Activated CD4-positive, alpha-beta T cell treated with anti-CD3 and anti-CD28 coated beads for 48 hours (primary cell): ENCODE measurements at places on chromosomes 16 and 17.
A peak's percentile ranks its signal among the peaks of the same experiment; 100 is the strongest.

- no peak for DNase-seq
Observed at GRCh38 chr17:61491981-61492380, 39.8 kb downstream of the TBX4 start.

- no peak for DNase-seq
Observed at GRCh38 chr17:2878751-2879254, 82.6 kb downstream of the RAP1GAP2 start.

- no peak for DNase-seq
Observed at GRCh38 chr17:15663176-15663575, 20.9 kb downstream of the TRIM16 start.

DNA sequence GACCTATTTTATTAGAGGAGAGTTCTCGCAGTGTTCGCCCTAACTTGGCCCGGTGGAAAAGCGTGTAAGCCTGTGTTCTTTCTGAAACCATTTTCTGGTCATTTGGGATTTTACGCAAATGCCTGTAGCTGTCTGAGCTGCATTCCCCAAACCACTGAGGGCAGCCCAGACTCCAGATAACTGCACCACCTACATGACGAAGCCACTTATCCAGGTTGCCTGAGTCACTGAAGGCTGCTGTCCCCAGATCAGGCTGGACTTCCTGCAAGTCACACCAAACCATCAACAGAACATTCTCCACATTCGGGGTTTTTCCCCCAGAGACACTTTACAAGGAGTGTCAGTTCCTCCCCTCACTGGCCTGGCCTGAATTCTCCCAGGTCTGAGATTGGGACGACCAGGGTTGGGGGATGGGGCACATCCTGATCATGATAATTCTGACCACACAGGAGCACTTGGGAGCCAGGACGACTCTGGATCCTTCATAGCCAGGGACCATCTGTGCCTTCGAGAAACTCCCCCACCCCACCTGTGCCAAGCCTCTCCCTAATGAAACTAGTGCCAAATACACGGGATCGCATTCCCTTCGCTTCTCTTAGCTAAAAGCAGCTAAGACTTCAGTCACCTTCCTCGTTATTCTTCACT, 2.3 kb downstream of the RPRML start:
- DNase-seq, result no peak

- peak; percentile 45 for DNase-seq
Observed at GRCh38 chr17:21125862-21126261, 902 bp upstream of the DHRS7B start.

GRCh38 chr16:82181461-82182185, 11.6 kb upstream of the MPHOSPH6 start:
- DNase-seq, result no peak

DNA sequence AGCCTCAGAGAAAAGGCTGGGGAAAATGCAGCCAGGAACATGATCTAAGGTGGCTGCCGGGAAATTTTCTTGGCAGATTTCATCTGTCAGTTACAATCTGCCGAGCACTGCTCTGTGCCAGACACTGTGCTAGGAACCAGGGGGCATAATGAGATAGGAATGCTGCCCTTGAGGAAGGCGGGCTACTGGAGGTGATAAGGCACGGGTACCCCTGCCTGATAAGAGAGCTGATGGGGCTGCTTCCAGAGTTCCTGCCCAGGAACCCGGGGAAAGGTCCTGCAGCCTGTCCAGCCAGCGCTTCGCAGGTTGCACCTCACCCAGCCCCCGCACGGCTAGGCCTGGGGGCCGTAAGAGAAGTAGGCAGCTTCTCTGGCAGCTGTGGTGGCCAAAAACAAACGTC, 3.1 kb downstream of the SCNN1G start:
- DNase-seq, result no peak

GRCh38 chr16:68232335-68232734, 3.6 kb downstream of the ESRP2 start:
- no peak for DNase-seq

- no peak for DNase-seq
Observed at GRCh38 chr16:30088237-30088831, 3.4 kb downstream of the TBX6 start.

DNA sequence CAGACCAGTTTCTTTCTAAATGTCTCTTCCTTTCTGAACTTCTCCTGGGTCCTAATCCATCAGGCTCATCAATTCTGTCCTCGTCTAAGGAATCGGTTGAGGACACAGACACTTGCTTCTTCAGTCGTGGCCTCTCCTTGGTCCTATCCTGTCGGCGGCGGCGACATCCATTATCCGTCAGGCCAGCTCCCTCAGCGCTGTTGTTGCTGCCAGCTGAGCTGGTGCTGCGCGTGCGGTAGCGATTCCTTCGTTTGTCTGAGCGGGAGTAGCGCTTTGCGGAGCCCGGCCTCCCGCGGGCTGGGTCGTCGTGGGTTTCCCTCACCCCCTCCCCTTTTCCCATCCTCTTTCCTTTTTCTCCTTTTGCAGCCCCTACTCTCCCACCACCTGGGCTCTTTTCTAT, 3.8 kb downstream of the SMG6 start:
- DNase-seq, result no peak

DNA sequence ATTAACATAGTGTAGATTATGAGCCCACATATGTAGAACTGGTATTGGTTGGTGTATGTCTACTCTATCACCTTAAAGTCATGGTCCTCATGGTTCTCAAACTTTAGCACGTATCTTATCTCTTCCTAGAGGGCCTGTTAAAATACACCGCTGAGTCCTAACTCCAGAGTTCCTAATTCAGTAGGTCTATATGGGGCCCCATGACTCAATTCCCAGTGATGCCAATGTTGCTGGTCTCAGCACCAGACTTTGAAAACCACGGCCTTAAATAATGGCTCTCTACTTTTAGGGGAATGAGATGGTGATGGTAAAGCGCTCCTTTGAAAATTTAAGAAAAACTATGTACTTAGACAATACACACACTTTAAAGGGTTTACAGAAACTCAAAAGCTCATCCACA, 36.6 kb downstream of the SMURF2 start:
- DNase-seq, result no peak

DNA sequence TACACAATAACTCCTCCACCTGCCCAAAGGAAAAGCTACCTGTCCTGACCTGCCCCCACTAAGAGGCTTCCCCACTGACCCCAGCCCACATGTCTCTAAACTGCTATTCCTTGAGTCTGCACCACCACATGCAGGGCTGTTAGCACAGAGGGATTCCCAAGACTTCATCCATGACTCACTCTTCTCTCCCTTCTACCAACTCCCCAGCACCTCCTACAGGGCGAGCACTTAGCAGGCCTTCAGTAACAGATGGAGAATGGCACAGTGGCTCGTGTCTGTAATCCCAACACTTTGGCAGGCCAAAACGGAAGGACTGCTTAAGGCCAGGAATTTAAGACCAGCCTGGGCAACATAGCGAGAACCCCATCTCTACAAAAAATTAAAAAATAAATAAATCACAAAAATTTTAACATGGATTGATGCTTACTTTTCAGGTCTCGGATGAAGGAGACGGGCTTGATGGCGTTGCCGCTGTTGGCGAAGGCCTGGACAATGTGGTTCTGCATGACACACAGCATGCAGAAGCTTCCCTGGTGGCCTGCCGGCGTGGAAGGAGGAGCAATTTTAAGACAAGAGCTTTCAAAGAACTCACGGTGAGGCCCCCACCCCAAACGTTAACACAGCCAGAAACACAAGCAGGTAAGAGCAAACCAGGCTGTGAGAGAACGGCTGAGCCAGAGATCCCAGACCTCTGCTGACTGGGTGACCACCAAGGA, 12.0 kb downstream of the USP36 start:
- peak; percentile 36 for DNase-seq

GRCh38 chr16:12532871-12533610, 270.6 kb downstream of the CPPED1 start:
- DNase-seq, result peak; percentile 55

DNA sequence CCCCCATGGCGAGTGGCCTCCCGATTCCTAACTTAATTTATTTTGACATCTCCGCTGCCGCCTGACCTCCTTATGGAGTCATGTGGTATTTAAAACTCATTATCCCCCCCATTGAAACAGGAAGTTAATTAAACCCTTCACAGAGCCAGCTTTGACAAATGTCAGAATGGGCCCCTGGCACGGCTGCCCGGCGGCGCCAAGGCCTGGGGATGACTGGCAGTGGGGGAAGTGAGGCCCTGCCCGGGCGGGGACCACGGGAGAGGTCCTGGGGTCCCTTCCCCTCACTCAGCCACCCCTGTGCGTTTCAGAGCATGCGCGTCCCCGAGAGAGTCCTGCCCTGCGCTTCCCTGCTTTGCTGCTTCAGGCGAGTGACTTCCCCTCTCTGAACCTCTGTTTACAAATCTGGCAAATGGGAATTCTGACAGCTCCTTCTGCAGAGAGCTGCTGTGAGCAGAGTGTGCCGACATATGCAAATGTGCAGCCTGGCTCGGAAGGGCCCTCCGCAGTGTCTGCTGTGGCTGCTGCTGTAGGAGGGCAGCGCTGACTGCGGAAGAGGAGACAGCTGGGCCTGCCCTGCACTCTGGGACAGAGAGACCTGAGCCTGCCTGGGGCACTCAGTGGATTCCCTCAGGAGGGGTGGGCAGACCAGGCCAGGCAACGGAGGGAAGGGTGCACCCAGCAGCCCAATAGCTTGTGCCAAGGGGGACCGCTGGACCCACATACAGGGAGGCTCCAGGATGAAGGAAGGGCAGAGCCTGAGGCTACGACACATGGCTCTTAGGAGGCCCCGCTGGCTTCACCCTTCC, 4.4 kb upstream of the ZFPM1 start:
- DNase-seq, result no peak

- DNase-seq, result no peak
Observed at GRCh38 chr16:85077039-85077438, 35.2 kb downstream of the CIBAR2 start.

DNA sequence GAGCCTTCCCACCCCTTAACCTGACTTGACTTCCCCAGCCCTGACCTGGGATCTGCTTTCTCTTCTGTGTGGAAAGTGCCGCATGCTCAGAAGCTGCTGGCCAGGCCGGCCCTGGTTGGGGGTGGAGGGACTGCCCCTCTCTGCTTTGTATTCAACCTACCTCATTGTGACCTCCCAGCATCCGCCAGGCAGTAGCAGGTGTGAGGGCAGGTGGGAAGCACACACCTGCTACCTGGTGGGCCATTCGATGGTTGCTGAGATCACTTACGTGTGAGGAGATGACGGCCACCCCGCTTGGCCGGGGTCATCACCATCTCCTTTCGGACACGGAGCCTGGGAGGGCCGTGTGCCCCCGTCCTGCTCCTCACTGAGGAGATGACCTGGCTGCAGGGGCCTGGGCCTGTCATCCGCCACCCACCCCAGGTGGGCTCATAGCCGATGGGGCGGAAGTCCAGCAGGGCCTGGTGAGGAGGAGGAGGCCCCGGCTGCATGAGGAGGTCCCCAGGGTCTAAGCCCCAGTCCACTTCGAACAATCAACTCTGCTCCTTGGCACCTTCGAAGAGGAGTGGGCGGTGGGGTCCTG, 7.1 kb downstream of the CPNE7 start:
- no peak for DNase-seq

DNA sequence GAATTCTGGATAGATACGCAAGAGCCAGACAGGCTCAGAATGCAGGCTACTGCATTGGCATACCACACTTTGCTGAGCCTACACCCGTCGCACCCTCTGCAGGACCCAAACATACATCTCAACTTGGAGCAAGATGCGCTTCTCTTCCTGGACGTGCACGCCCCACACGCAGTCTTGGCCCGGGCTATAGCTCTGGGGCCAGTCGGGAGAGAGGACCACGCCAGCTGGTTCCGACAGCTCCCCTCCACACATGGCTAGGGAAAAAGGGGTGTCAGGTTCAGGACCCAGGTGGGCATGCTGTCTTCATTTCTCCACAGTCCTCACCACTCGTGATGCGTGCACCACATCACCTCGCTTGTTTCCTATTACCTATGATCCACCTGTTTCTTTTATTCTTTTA, 15.1 kb upstream of the CDIPT start:
- DNase-seq, result no peak

DNA sequence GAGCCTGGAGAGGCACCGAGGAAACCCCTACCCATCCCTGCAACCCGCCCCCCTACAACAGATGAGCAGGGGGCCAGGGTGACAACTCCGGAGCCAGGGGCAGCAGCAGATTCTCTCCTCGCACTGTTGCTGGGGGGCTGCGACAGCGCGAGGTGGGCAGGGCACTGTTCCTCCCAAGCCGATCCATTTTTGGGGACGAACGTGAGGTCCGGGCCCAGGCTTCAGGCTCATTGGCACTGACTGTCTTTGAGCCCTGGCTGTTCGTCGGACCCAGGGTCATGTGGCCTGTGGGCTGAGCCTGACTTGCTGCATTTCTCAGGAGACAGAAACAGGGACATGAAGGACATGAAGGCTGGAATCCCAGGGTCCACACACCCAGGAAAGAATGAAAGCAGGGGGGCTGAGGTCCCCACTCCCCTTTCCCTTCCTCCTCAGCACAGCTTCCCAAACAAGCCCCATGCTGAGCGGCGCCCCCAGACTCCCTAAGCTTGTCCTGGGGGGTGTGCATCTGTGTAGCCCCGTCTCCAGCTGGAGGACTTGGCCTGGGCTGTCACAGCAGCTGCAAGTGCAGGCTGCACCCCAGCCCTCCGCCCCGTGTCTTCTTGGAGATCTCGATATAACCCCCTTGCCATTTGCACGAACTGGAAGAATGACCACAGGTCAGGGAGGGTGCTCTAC, 18.7 kb downstream of the CEP295NL start:
- no peak for DNase-seq

- DNase-seq, result no peak
Observed at GRCh38 chr17:16036261-16036660, 36.6 kb downstream of the TTC19 start.

GRCh38 chr16:12898551-12898950, 2.8 kb upstream of the SHISA9 start:
- DNase-seq, result no peak

GRCh38 chr16:57764341-57765159, 29.0 kb downstream of the KATNB1 start:
- DNase-seq, result peak; percentile 67

DNA sequence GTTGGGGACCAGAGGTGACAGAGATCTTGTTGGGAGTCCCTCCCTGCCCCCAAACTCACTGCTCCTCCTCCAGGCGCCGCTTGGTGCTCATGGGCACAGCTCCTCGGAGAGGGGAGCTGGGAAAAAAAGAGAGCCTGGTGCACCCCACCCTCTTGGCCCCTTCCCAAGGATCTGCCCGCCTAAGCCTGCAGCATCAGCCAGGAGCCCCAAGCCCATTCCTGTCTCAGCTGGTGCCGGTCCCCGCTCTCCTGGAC, 400 bp downstream of the HCFC1R1 start:
- no peak for DNase-seq

GRCh38 chr17:49548506-49549310, 27.0 kb upstream of the NXPH3 start:
- no peak for DNase-seq

- no peak for DNase-seq
Observed at GRCh38 chr16:11501632-11502031, 85.1 kb downstream of the LITAF start.

GRCh38 chr16:28936784-28937155, 5.0 kb downstream of the CD19 start:
- no peak for DNase-seq
